Activated CD8-positive, alpha-beta memory T cell treated with anti-CD3 and anti-CD28 coated beads, Interleukin-2, amount 10 ng/mL, durations not matched to agents 7 days and 5 days (primary cell): ENCODE measurements at places on chromosomes 13 and 19.

- no peak for DNase-seq
Measured at GRCh38 chr19:50695251-50696093, 24.1 kb downstream of the SHANK1 start.

DNA sequence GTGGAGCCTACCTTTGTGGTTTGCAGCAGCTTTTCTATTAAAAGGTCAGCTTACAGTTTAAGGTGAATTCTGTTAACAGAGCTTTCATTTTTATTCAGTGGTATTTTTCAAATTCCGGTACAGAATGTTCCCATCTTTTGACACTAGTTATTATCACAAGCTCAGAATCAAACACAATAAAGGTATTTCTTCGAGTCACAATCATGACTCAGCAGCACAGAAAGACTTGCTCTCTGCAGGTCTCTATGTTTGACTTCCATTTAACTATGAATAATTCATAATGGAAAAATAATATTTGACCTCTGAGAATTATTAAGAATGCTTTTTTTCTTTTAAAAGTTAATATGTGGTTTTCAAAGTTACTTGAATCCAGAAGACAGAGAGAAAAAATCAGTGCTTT lies 28.2 kb downstream of the DACH1 start:
- DNase-seq = no peak

- DNase-seq = no peak
Measured at GRCh38 chr13:67120872-67121531, 109.1 kb downstream of the PCDH9 start.

DNA sequence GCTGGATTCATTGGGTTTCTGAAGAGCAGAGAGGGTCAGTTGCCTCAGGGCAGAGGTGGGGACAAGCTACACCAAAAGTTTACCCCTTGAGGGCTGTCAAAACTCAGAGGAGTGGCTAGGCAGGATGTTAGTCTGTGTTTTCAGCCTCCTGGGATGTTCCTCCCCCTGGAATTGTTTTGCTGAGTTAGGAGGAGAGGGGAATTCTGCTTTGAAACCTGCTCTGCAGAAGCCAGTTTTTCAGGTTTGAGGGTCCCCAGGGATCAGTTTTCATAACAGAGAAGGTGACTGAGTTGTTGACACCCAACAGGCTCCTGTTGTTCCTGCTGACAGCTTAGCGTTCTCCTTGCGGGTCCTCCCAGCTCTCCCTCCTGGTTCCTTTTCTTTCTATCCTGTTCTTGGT lies 121.9 kb upstream of the TMTC4 start:
- no peak for DNase-seq

DNA sequence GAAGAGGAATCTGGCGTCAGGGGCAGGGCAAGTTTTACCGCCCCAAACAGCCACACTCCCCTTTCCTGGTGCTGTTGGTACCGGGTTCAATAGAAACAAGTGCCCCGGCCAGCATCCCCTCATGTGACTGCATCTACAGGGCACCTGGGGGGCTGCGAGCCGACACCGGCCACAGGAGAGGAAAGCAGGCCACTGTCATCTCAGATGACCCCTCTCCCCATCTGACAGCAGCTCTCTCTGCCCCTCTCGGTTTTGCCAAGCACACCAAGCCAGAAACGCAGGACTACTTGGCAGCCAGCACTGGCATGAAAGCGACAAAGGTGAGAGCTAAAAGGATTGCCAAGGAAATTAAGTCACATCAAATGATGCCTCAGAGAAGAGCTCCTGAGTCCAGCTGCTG lies 37.1 kb downstream of the MLLT1 start:
- no peak for DNase-seq

DNA sequence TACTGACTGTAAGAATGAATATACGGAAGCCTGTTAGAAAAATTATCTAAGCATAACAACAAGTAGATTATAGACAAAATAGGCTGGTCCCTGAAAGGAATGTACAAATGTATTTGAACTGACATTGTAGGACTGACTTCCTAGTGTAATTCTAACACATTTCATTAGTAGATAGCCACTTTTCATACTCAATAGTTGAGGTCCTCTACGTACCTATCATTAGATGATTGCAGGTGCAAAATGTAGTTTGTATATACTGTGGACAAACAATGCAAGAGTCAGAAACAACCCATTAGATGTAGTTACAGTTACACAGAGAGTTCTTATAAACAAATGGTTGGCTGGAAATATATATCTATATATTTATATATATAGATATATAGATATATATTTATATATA lies 402.3 kb upstream of the SLITRK6 start:
- DNase-seq = no peak
